ENCODE measurements at places on chromosomes 7 and 10.

GRCh38 chr10:129116371-129116770 lies 350.7 kb upstream of the MGMT start:
- no peak for DNase-seq

- no peak for DNase-seq
These were observed 757.1 kb downstream of the AUTS2 start for GRCh38 chr7:70355198-70356020.

DNA sequence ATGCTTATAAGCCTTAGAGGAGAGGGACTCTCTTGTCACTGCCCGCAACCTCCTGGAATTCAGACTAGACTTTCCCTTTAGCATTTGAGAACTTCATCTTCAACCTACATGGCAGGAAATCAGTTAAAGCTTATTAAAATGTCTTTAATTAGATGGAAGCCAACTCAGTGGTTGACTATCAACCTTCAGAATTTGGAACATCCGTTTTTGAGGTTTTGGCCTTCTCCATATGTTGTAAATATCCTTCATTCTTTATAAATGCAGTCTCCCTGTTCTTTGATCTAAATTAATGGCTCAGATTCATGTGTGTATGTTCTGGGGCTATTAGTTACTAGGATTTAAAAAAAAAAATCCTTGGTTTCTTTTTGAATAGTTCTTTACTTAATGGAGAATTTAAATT lies 85.0 kb downstream of the ANKRD61 start:
- DNase-seq = no peak

GRCh38 chr7:5403442-5403841 lies 20.2 kb downstream of the TNRC18 start:
- DNase-seq = no peak

GRCh38 chr7:137453356-137453755 lies 109.8 kb upstream of the PTN start:
- DNase-seq = no peak

DNA sequence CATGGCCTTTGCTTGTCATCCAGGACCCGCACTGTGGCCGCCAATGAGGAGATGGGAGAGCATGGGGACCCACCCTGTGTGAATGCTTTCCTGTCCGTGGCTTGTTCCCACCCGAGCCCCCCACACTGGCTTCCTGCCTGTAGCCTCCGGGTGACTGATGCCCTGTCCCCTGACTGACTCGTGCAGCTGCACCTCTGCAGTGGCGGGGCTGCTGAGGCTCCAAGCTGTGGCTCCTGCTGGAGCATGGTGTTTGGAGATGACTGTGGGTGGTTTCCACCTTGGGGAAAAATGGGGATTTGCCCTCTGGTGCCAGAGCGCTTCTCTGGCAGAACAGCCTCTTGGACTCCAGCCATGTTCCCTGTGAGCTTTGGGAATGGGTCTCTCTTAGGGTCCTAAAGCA lies 2.1 kb downstream of the CAMK1D start:
- no peak for DNase-seq

- no peak for DNase-seq
These were observed 3.5 kb downstream of the POLR3A start for GRCh38 chr10:78025685-78026364.

- no peak for DNase-seq
These were observed 129.4 kb downstream of the PLPP4 start for GRCh38 chr10:120586471-120586872.

DNA sequence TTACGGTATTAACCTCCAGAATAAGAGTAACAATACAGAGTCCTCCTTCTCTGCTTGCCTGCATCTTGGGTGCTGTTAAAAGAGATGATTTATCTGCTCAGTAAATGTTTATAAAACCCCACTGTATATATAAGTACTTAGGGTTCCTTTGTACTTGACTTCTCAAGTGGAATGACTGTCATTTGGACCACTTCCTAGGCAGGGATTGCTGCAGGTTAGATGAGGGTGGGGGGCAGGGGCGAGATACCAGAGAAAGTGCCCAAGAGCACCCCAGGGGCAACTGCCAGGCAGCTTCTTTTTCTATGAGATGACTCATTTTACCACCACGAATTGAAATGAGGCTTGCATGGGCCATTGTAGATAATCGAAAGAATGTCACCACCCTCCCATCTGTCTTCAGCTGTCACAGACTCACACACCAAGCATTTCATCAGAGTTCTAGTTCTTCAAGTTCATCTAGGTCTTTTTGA lies 421.9 kb upstream of the GALNT17 start:
- DNase-seq = no peak

DNA sequence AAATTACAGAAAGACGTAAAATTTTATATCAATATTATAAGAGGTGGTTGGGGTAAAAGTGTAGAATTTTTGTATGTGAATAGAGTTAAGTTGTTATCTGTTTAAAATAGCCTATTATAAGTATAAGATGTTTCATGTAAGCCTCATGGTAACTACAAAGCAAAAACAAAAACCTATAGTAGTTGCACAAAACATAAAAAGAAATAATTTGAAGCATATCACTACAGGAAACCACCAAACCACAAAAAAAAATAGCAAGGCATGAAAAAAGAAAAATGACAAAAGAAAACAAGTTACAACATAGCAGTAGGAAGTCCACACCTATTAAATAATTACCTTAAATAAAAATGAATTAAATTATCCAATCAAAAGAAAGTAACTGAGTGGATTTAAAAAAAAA lies 12.4 kb upstream of the GSTK1 start:
- no peak for DNase-seq

DNA sequence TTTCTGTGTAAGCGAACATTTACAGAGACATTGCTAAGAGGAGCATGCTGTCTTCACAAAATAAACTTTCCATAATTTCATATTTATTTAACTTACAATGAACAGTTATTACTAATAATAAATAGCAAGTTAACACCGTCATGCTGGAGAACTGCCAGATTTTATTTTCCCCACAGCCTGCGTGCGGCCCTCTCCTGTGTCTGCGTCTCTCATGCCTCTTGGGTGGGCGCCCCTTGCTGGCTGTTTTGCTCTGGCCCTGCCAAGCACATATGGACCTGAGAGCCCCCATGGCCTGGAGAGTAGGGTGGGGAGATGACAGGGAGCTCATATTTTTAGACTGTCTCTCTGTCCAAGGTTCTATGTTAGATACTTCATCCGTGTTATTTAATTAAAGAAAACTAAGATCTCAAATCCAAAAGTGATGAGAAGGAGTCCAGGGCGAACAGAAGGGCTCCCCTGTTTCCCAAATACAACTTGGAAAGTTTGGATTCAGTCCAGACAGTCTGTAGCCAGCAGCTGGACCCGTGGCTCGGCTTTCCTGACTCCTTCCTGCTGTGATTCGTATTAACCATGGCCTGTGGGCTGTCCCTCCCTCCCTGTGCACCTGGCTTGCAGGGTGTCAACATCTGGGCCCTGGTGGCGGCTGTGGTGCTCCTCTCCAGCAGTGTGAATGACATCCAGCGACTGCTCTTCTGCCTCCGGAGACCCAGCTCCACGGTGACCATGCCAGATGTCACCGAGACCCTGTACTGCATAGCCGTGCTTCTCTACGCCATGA lies 20.5 kb downstream of the FBH1 start:
- DNase-seq = no peak

DNA sequence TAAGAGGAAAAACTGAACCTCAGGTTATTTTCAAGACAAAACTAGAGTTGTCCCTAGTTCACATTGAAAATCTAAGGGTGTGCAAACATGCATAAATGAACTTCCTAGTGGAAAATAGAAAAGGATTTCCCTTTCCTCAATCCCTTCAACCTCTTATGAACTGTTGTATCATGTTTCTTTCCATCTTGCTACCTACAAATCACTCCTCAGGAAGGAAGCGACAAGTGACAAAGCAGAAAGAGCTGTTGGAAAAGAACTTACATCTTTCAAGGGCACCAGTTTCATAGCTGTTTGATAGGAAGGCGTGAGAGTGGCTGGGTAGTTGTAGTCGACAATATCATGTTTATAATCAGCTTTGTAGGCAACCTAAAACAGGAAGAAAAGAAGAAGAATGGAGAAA lies 23.9 kb downstream of the NRAP start:
- DNase-seq = no peak

- no peak for DNase-seq
These were observed 63.7 kb downstream of the ARHGAP12 start for GRCh38 chr10:31864834-31865518.

DNA sequence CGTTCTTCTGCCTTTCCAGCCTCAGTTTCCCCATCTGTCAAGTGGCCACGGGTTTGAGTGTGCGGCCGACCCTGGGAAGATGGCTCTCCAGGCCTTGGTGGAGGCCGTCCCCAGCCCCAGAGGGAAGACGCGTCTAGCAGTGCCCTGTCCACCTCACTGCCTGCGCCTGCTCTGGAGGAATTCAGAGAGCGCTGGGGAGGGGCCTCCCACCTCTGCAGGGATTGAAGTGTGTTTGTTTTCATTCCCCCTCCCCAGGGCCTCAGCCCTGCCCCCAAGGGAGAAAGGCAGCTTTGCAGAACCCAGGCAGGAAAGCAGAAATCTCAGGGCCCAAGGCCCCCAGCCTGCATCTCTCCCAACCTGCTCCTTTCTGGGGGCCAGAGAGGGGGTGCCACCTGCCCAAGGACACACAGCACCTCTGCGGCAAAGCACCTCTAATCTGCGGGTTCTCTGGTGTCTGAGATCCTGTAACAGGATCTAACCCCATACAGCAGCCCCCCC lies 91.0 kb downstream of the MICALL2 start:
- no peak for DNase-seq

- DNase-seq = no peak
These were observed 35.7 kb upstream of the MTPAP start for GRCh38 chr10:30384701-30385201.

DNA sequence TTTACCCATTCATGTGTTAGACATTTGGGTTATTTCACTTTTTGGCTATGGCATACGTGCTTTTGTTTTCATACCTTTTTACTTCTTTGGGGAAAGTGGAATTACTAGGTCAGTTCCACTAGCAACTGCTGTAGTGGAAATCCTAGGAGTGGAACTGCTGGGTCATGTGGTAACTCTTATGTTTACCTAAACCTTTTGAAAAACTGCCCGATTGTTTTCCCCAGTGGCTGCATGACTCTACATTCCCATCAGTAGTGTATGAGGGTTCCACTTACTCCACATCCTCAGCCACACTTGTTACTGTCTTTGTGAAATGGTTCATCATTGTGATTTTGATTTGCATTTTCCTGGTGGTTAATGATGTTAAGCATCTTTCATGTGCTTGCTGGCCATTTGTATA lies 82.3 kb downstream of the TAX1BP1 start:
- DNase-seq = no peak

GRCh38 chr10:14971867-14972448 lies 12.8 kb downstream of the MEIG1 start:
- no peak for DNase-seq

GRCh38 chr7:18610331-18610948 lies 114.9 kb downstream of the HDAC9 start:
- DNase-seq = no peak

DNA sequence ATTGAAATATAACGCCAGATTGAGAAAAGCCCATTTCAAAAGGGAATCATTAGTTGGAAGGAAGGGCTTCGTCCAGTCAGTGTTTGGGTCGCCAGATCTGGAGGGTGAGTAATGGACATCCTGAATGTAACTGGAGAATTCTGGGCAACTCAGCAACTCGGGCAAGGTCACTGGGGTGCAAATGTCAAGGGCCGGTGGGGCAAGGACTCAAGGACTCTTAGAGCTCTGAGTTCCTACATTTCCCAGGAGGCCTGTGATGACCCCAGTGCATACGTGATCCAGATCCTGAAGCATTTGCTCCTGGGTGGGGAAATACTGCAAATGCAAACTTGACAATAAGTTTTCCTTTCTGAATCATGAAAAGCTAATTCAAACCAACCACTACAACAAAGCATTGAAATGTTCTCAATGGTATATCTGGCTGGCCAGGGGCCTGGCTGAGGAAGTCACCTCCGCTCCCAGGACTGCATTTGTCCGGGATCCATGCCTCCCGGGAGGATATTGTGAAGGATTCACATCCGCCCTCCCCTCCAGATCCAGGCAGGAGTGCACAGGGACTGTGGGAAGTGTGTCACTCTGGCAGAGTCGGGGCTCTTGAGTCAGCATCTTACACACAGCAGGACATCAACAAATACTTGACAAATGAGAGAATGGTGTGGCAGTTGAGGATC lies 164.0 kb downstream of the FANK1 start:
- no peak for DNase-seq

DNA sequence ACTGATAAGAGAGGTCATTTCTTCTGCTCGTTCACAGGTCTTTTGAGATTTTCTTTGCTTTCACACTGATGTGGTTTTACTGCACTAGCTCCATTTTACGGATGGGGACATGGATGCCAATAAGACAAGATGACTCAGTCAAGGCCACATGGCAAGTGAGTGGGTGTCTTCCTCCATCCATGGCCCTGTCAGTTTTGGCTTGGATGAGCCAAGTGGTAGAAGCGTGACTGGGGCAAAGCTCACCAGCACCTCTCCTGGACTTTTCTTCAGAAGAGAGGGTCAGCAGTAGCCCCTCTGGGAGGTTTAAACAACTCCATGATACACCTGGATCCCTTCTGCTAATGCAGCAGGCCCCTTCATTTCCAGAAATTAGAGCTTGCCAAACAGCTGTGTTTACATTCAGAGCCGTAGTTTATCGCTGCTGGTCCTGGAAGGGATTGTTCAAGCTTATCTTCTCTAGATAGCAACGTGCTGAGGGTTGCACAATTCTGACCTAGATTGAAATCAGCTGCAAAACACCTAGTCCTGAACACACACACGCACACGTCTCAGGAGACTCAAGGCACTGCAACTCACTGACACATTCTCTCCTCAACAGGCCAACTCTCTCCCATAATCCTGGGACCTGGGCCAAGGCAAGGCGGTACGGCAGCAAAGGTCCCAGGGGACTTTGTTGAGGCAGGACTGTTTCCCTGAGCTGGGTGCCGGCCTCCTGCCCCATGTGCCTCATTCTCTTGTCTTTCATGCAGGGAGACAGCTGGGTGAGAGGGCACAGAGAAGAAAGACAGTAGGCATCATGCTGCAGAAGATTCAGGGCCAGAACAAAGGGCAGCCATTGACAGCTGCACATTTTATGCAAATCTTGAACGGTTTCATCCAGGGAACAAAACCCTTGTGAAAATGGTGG lies 14.2 kb upstream of the PDCD4 start:
- DNase-seq = no peak

- DNase-seq = no peak
These were observed 1.1 kb upstream of the ING3 start for GRCh38 chr7:120949393-120949911.

DNA sequence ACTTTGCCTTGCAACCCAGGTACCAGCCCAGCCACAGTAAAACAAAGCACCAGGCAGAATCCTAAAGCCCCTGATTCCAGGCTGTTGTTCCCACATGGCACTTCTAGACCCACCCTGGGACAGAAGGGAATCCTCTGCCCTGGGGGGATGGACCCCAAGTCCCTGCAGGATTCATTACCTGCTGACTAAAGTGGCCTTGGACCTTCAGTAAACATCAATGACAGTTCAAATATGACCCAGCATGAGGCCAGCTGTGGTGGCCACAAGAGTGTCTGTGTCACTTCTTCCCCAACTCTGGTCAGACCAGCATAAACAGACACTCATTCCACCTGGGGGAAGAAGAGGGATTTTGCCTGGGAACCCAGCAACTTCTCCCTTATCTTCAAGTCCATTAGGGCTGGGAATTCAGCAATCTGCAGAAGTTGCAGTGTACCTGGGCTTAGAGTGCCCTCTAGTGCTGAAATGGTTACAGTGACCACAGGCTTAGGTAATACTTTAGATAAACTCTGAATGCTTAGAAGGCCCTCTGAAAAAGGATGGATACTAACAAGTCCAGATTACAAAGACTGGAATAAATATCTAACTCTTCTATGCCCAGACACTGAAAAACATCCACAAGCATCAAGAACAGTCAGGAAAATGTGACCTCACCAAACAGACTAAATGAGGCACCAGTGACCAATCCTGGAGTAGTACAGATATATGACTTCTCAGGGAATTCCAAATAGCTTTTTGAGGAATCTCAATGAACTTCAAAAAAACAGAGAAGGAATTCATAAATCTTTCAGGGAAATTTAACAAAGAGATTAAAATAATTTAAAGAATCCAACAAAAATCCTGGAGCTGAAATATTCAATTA lies 108.5 kb upstream of the TMEM168 start:
- no peak for DNase-seq
